Breast epithelium (tissue), 4 donors: ENCODE measurements at places on chromosomes 2 and 18. TPM values are rescaled to one million over a fixed set of nuclear protein-coding genes. Genes with fewer than 3 reads are reported as not detected.

DNA sequence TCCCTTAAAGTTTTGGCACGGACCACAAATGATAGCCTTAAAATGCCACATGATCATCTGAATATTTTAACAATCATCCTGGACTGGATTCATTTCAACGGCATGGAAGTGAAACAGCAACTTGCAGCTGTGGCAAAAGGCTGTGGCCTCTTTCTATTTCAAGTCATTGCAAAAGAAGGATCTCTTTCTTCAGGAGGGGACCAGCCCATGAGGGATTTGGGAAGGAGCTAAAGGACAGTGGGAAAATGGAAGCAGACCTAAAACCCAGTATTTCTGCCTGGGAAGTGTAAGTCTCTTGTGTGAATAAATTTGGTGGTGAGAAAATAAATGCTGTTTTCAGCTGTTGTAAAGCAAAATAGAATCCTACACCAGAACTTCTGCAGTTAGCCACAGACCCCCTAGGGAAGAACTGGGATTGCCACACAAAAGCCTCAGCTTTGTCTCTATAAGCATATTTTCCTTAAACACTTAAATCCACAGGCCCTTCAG lies 107.3 kb upstream of the ZFP36L2 start:
- no peak for DNase-seq

GRCh38 chr2:241617431-241618154 lies 19.4 kb downstream of the THAP4 start:
- DNase-seq, result no peak

GRCh38 chr18:39685303-39685902 lies 2119.8 kb upstream of the CELF4 start:
- DNase-seq, result no peak

- DNase-seq, result no peak
Observed at GRCh38 chr2:45403036-45403435, 208.0 kb downstream of the SRBD1 start.

DNA sequence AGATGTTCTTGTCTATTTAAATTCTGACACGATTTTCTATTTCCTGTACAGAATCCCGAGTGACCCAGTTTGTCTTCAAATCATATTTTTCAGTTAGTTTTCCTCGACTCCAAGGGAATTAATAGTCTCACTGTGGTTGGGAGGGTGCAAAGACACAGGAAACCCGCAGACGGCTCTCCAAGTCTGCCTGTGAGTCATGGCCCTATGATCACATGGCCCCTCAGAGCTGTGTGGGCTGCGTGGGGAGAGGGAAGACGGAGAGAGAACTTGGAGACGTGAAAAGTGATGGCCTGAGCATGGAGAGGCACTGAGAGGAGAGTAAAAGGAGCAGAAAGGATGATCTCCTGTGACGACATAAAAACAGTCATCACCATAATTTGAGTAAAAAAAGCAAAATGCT lies 989.9 kb downstream of the DCDC2C start:
- no peak for DNase-seq

CTNNA2 gene
- total RNA-seq, result not detected

TPO gene
- total RNA-seq, result 21.0 TPM

NRBP1 gene
- 70.5 TPM for total RNA-seq
